ENCODE measurements at places on chromosomes 12 and 14.

GRCh38 chr12:104886418-104887401 is 71.4 kb downstream of the SLC41A2 start:
- peak; percentile 87 for DNase-seq

DNA sequence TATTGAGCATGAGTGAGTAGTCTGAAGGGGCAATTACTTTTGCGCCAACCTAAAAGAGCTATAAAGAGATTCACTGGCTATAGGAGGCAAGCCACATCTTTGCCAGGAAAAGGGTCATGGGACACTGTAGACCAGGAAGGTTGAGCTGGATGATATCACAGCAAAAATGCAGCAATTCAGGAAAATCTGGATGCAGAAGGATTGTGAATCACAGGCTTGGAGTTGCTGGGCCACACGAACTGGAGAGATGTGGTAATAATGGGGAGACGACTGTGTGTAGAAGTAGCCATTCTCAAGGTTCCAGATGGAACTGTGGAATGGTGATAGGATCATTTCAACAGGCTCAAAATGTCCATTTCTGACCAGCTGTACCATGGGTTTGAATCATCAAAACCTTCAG is 151.4 kb upstream of the DAAM1 start:
- DNase-seq = no peak

DNA sequence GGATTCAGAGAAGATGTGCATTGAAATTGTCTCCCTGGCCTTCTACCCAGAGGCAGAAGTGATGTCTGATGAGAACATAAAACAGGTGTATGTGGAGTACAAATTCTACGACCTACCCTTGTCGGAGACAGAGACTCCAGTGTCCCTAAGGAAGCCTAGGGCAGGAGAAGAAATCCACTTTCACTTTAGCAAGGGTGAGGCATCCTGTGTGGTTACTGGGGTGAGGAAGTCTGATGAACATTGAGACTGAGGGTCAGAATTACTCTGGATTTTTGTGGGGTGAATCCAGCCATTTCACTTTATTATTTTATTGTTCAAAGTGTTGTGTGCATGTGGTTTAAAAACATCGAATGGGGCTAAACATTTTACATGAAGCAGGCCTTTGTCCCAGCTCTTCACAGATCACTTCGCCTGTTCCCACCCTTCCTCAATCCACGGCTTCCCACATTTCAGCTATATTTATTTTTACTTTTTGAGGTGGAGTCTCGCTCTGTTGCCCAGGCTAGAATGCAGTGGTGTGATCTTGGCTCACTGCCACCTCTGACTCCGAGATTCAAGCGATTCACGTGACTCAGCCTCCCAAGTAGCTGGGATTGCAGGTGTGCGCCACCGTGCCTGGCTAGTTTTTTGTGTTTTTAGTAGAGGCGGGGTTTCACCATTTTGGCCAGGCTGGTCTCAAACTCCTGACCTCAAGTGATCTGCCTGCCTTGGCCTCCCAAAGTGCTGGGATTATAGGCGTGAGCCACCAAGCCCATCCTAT is 40.6 kb downstream of the SUPT16H start:
- no peak for DNase-seq

- DNase-seq = no peak
Measured at GRCh38 chr14:50058113-50058512, 58.3 kb downstream of the VCPKMT start.

DNA sequence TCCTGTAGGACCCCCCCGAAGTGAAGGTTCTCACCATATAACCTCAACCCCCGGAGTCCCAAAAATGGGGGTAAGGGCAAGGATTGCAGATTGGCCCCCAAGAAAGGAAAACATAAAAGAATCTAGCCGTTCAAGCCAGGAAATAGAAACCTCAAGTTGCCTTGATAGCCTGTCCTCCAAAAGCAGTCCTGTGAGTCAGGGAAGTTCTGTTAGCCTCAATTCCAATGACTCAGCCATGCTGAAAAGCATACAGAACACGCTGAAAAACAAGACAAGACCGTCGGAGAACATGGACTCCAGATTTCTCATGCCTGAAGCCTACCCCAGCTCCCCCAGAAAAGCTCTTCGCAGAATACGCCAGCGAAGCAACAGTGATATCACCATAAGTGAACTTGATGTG is 344.2 kb upstream of the RGS6 start:
- no peak for DNase-seq

DNA sequence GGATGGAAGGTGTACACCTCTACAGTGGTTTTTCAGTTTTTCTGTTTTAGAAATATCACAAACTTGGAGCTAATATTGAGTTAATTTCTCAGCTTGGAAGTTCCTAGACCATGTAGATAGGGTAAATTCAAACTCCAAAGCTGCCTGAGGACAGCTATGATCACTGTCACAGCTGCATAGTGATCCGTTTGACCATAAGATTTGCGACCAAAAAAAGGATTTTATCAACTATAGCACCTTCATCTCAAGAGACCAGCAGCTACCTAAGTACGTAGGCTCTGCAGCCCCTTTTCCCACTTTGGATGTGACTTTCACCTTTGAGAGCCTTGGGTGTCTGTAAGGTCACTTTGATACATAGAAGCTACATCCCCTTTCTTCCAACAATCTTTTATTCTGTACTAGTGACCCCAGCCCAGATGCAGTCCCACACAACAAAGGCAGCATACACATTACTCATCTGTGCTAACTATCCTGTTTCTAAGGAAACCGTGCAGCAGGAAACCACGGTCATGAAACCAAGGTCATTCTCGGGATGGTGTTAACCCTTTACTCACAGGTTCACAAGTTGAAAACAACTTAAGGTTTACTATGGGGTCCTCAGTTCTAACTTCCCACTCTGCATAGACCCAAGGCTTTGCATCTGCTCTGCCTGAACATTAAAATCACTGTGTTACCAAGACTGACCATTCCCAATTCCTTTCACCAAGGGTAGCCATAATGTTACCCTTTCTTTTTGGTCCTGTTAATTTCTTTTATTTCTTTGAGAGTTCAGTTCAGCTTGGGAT is 75.4 kb downstream of the IFT81 start:
- no peak for DNase-seq

Measured in LoVo (cell line).